ENCODE measurements at places on chromosomes 1 and 21.
A peak's percentile ranks its signal among the peaks of the same experiment; 100 is the strongest.

DNA sequence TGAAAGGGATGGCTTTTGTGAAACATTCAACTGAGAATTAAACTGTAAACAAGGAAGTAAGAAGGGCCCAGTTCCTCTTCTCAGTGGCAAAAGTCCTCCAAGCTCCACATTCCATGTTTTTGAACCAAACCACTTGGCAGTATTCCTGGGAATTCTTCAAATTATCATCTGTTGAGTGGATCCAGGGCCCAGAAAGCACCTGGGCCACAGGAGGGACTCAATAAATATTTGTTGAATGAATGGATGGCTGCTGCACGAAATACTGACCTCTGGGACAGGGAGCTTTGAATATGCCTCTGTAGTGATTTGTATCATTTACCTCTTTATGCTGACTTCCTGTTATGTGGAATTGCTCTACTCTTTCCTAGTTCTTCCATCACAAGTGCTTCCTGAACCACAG lies 4.7 kb downstream of the SLC35F3 start:
- no peak for DNase-seq

GRCh38 chr1:54384918-54385726 lies 21.1 kb downstream of the SSBP3 start:
- no peak for DNase-seq

DNA sequence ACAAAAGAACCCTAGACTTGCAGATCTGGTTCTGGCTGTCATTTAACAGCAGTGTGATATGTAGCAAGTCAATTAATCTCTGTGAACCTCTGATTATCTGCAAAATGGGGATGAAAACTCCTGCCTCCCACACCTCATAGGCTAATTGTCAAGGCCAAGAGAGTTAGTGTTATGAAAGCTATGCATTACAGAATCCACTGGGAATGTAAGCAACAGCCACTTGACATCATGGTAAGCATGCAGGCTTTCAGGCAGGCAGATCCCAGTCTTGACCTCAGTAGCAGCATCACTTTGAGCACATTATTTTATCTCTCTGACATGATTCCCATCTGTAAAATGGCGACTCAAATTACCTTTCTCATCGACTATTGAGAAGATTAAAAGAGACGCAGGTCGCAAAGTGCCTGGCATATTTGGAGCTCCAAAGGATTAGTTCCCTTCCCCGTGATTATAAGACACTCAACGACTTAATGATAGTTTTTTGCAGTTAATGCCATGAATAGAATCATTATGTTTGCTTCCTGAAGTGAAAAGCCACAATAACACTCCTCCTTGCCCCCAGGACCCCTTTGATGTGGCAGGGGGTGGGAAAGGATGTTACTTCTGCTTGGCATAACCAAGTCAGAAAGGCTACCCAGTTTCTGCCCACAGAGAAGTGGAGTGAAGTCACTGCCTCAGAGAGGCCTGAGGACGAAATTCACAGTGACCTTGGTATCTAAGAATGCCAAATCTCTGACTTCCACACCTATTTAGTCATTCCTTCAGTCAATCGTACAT lies 273.0 kb upstream of the NFIA start:
- no peak for DNase-seq

- DNase-seq: no peak
Measured at GRCh38 chr1:24415910-24416665, 486 bp downstream of the NIPAL3 start.

DNA sequence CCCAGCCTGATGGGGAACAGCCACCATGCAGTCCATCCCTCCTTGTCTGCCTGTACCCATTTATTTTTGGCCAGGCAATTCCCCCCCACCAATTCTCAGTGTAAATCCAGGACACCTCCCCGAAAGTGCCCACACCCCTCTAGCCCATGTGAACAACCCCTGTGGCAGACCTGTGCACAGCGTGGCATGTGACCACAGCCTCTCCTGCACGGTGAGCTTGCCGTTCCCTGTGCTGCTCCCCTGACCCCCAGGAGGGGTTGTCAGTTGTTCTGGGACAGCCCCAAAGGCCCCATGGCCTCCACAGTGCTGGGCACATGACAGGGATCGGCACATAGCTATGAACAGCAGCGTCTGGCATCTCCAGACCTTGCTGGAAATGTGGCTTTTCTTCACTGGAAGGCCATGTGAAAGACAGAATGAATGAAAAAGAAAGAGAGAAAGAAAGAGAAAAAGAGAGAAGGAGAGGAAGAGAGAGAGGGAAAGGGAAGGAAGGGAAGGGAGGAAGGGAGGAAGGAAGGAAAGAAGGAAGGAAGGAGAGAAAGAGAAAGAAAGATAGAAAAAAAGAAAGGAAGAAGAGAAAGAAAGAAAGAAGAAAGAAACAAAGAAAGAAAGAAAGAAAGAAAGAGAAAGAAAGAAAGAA lies 3.9 kb downstream of the CAPN9 start:
- no peak for DNase-seq

GRCh38 chr1:12677565-12677964 lies 33.7 kb downstream of the AADACL4 start:
- no peak for DNase-seq

DNA sequence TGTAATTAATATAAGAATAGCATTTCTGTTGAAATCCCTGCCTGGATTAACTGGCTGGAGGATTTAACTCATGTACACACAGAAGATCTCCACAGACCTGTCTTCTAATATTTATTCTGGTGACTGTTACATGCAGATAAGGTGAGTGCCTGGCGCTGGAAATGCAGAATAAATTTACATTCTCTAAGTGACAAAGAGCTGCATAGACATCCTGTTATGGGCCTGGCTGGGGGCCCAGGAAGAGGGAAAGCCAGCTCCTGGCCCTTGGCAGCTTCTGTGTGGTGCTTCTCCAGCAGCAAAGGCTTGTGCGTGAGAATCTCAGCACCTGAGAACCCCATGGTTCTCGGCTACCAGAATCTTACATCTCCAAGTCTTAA lies 446.6 kb downstream of the PTPRU start:
- peak; percentile 90 for DNase-seq

DNA sequence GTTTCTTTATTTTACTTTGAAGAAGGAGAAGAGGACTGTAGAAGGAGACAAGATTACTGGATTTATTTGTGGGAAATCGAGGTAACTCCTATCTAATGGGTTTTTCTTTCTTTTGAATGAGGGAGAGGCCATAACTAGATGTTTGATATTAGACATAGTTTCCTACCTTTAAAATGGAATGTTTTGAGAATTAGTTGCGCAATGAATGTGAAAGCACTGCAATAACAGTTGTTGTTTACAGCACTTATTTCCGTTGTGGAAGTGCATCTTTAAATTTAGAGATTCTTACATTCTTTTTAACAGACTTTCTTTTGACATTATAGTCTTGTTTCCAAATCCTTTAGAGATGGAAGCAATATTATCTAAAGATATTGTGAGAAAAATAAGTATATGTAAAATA lies 229.0 kb downstream of the SRGAP2C start:
- no peak for DNase-seq

DNA sequence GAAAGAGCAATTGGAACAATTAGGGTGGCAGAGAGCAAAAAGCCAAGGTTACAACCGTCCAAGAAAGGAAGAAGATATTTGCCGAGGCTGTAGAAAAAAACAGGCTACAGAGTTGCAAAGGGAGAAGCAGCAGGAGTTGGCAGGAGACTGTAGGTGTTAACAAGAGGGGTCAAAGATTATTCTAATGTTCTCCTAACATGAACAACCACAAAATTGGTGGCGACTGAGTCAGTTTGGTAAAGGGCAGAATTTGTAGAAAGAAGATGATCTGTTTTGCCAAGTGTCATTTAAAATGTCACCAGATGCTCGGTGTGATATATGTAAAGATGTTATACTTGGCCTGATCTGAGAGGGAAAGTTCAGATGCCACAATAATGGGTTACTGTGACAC lies 401 bp upstream of the PRUNE1 start:
- no peak for DNase-seq

GRCh38 chr21:31331231-31331630 lies 12.8 kb downstream of the TIAM1 start:
- DNase-seq: no peak

DNA sequence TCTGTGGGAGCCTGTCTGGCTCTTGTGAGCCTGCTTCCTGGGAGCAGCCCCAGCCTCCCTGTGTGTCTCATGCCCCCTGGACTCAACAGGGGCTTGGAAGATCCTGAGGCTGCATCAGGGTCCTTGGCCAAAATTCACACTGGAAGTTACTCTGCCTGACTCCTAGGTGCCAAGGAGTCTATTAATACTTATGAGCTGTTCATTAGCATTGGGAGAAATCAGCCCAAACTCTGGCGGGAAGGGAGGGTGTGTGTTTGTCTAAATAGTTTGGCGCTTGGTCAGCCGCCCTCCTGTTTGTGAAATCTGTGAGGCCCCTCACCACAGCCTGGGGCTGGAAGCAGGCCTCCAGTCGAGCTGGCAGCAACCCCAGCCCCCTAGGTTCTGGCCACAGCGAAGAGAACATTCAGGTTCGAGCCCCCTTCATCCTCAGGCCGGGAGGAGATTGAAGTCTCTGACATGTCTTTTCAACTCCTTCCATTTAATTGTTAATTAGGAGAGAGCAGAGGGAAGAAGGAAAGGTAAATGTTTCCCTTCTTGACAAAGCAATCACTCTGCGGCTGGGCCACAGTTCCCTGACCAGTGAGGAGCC lies 82.1 kb upstream of the F3 start:
- DNase-seq: no peak

DNA sequence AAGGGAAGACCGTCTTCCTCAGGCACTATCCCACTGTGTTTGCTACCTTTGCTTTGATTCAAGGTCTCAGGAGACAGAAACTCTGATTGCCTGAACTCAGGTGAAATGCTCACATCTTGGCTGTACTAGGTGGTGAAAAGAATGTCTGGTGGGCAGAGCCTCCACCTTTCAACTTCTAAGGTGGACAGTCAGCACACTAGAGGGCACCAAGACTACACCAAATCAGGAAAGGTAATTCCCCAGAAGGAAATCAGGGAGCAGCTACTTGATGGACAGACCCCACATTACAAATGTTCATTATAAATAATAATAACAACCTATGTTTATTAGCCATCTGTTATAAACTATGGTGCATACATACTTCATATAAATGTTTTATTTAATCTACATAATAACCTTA lies 220.9 kb downstream of the ATG4C start:
- no peak for DNase-seq
